NCI-H524 (cell line): ENCODE measurements at places on chromosomes 7 and 10.
A peak's percentile ranks its signal among the peaks of the same experiment; 100 is the strongest.

- DNase-seq, result no peak
Measured at GRCh38 chr10:30816820-30817171, 187.2 kb upstream of the LYZL2 start.

DNA sequence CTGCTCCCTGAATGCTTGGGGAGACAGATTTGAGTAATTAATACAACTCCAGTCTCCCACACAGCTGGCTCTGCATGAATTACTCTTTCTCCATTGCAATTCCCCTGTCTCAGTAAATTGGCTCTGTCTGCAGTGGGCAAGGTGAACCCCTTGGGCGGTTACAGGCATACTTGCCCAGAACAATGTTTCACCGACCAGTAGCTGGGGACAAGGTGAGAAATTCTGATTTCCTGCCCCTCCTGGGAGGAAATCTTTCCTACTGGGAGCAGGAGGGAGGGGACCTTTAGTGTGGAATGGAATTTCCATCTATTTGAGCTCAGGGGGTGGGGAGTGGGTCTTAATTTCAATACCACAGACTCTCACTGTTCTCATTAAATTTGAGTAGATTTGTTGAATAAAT lies 42.2 kb upstream of the FZD9 start:
- no peak for DNase-seq

GRCh38 chr10:16016688-16017087 lies 156.4 kb upstream of the MINDY3 start:
- no peak for DNase-seq

GRCh38 chr7:29248713-29249382 lies 54.3 kb downstream of the CHN2 start:
- DNase-seq, result no peak

GRCh38 chr7:74518041-74518440 lies 64.3 kb downstream of the GTF2IRD1 start:
- no peak for DNase-seq

- no peak for DNase-seq
Measured at GRCh38 chr10:129642427-129642826, 175.4 kb downstream of the MGMT start.

- DNase-seq, result no peak
Measured at GRCh38 chr10:112288486-112288885, 5.3 kb downstream of the TECTB start.

DNA sequence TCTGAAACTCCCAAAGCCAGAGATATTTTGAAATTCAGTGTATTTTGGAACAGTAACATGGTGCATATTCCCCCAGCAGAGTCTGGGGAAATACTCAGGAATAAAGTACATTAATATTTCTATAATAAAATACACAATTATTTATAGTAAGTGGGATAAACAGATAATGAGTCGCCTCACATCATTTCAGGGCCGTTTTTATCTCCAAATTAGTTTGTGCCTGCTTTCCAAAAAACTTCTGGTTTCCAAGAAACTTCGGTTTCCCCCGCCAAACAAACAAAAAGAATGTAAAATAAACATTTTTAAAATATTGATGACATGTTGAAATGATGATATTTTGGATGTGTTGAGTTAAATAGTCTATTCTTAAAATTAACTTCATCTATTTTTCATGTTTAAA lies 48.2 kb downstream of the AFAP1L2 start:
- DNase-seq, result no peak

GRCh38 chr10:78890506-78890905 lies 178.3 kb upstream of the ZMIZ1 start:
- DNase-seq, result no peak

DNA sequence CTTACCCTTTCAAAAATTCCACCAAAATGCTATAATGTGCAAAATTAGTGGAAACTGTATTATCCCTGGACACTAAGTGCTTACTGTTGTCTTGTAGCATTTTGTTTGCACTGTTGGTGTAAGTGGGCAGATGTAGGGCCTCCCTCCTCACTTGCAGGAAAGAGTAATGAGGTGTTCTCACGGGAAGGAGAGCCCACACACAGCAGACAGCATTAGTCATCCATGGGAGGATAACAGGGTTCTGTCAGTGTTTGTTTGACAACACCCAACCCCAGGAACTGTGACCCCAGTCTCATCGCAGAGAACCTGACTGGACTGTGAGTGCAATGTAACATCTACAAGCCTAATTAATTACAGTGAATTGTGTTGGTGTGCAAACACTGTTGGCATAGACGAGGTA lies 58.7 kb upstream of the VSTM2A start:
- no peak for DNase-seq

DNA sequence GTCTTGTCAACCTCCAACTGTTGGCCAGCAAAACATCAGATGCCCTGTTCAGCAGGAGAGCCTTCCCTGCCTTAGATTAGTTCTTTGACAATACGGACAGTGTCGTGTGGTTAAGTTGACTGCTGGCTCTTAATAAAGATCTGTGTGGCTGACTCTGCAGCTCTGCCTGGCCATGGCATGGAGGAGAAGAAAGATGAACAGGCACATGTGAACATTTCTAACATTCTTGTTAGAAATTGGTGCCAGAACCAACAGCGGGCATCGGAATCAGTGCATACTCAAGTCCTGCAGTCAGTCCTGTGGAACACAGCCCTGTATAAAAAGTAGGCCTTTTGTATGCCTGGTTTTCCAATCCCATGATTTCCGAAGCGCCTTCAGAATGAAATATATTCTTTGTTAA lies 455.6 kb downstream of the POM121L12 start:
- DNase-seq, result no peak

DNA sequence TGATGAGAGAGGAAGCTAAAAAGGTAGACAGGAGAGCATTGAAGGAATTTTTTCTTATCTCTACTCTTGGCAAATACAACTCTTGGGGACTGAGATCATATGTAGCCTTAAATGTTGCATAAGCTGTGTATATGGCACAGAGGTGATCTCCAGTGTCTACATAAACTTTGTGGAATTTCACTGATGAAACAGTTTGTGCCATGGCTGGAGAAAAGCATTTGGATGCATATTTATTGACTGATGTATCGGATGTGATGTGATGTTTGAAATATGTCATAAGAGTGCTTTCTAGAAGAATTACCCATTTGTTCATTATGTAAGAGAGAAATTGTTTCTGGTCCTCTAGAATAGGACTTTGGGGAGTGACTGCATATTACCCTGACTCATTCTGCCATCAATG lies 244.9 kb upstream of the LRRTM3 start:
- no peak for DNase-seq

GRCh38 chr7:118352867-118353453 lies 128.5 kb downstream of the ANKRD7 start:
- peak; percentile 17 for DNase-seq

DNA sequence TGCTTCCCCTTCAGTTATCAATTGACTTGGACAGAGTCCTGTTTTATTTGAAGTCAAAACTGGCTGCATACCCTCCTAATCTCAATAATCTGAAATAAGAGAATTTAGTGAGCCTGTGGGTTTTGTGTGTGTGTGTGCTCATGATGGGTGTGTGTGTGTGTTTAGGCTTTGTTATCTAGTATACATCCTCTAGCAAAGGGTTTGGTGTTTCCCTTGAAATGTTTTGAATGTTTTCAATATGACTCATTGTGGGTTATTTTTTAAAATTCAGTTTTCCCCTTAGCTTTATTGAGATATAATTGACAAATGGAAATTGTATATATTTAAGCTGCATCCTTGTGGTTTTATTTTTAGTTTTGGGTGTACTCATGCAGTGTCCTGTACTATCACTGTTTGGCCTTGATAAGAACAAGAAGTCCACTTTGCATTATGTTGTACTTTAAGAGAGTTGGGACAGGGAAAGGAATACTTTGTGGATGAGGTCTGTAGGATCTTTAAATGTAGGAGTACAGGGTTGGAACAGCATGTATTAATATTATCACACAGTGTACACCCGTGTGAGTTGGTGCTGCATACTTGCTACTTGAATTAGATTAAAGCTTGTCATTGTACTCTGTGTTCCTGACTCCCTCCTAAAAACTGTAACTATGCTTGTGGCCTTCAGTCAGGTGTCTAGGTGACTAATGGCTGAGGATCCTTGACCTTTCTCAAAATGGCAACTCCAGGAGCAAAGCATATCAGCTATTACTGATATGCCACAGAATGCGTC lies 58.3 kb downstream of the VCL start:
- no peak for DNase-seq

DNA sequence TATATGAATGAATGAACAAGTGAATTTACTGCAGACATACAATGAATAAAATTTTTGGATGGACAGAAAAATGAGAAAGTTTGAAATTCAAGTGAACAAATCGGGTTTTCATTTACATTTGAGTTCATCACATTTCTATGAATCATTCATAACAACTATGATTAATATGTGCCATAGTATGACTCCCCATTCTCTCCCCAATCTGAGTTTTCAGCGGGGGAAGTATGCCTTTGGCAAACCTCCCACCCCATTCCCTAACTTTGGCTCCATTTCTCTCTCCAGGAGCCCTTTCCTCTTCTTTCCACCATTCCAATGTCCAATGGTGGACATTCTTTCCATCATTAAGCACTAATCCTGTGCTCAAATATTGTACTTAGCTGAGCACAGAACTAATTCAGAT lies 96.8 kb upstream of the LSM8 start:
- DNase-seq, result no peak
